Germinal center (tissue), 1 donor: ENCODE measurements at places on chromosomes 3 and 15.

DNA sequence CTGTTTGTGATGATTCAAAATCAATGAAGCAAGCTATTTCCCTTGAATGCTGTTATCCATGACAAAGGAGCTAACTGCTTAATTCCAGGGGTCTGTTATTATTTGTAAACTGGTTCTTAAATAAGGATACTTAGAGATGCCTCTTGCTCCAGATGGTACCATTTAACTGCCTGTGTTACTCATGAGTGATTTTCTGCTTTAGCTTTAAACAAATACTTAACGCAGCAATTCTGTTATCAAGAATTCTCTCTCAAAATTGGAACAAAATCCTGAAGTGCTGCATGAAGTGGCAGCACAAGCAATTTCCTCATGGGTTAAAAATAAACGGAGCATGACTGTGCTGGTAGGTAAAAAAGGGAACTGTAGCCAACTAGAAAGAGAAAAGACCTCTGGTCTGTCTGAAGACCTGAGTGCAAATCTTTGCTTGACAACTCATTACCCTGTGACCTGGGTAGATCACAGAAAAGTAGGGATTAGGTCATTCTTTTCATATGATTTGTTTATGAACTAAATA is 62.5 kb upstream of the GBE1 start:
- DNase-seq: peak; percentile 24

DNA sequence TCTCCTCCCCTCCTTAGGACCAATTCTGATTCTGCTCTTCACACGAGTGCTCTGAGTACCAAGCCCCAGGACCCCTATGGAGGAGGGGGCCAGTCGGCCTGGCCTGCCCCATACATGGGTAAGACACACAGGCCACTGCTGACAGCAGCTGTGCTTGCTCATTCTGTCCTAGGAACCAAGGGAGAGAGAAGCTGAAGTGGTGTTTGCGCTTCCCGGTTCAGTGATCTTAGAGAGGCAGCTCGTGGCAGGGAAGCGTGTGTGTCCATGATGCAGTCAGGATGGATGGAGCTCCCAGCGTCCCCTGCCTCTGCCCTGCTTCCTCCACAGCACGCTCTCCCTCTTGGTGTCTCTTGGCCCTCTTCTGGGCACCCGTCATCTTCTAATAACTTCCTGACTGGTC is 77.6 kb downstream of the CRTC3 start:
- no peak for DNase-seq

DNA sequence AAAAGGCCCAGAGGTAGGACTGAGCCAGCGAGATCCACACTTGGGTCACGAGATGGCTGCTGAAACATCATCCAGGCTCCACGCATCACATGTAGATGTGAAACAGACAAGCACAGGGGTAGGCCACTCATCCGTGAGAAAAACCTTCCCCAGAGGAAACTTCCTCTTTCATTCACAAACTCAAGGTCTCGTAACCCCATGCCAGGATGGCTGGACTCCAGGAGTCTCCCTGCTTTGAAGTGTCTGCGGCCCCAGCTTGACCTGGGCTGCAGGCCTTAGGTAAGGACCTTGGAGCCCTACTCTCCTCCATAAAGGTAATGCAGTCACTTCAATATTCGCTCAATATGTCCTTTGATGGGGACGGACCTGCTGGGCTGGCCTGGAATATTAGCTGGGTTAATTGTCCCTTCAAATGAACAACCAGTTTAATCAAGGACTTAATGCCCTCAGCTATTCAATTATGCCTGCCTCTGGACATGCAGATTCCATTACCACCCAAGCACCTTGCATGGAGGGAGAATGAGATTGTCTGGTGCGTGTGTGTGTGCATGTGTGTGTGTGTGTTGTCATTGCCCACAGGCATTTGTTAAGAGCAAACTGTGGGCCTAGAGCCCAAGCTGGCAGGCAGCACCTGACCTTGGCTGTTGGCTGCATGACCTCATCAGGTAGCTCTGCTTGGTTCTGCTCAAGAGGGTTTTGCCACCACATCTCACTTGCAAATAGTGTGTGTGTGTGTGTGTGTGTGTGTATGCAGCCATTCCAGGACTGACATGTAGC is 186.9 kb upstream of the TLE3 start:
- DNase-seq: peak; percentile 78

- peak; percentile 30 for DNase-seq
Observed at GRCh38 chr3:57234613-57235575, 7.4 kb downstream of the APPL1 start.

- DNase-seq: no peak
Observed at GRCh38 chr15:82172506-82172905, 90.0 kb downstream of the EFL1 start.

DNA sequence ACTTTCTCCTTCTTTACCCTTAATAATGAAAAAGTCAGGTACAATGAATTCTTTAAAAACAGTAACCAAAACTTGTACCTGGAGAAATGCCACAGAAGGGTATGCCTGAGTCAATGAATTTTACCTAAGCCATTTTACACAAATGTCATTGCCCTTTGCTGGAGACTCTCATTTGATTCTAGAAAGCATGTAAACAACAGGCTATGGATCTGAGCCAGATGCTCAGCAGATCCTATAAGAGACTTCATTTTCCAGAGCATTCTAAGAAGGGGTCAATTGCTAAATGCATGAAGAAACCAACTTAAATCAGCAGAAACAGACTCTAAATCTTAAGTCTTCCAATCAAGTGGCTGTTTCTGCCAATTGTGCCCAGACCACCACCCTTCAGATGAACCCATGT is 83.8 kb upstream of the GALNT15 start:
- no peak for DNase-seq

DNA sequence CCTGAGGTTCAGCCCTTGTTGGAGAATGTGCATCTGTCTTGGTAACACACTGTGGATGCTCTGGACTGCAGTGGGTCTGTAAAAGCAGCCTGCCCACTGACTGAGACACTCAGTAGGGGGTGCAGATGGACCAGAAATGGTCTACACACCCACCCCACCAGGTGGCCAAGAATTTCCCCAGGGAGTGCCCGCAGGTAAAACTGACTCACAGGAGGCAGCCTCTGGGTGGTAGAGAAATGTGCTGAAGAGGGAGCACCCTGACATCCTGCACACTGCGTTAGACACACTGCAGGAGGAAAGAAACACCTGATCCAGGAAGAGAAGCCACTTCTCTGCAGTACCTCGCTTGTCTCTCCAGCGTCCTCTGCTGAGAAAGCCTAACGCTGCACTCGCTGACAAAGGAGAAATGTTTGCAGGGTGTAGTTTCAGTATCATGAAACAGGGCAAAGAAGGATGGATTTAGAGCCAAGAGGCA is 109.5 kb upstream of the ABHD17C start:
- DNase-seq: no peak

DNA sequence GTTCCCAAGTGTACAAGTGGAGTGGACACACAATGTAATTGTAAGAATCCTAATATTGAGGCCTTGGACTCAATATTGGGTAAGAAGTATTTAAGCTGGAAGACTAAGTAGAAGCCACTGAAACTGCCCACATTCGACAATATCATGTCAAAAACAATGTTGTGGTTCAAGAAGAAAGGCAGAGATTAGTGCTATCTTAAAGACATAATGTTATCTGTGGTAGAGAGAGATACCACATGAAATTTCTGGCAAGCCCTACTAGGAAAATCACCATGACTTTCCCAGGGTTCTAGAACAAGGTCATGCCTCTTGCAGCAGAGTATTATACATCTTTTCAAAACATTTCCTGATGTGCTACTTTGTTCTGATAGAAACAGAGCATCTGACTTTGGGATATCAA is 192.6 kb downstream of the RAP2B start:
- DNase-seq: no peak

DNA sequence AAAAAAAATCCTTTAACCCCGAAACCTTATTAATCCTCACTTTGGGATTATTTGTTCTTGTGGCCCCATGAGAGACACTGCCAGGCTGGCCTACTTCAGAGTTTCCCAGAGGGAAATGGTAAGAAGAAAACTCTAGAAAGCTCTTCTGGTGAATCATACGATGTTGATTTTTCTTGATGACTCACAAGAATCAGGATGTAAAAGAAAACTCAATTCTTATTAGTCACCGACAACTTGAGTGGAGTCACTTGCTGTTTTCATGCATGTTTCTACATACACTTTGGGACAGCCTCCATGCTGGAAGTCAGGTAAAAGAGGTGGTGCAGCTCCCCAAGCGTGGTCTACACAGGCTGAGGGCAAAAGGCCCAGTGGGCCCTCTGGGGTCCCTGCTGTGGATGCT is 42.8 kb downstream of the MYO5C start:
- no peak for DNase-seq

DNA sequence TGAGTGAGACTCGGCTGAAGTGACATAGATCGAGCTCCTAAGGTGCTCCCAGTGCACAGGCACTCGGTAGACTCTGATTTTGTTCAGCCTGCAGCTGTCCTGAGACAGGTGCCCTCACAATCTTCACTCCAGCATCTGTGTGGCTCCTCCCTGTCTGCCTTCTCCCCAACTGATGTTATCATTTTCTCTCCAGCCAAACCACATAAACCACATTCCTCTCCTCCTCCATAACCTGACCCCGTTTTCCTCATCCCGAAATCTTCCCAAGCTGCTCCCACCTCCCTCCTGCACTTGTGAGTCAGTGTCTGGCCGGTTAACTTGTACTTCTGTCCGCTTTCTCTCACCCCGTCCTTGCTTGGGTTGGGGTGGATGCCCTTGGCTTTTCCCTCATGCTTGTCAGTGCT is 93.3 kb upstream of the HACD2 start:
- no peak for DNase-seq
